ENCODE measurements at places on chromosomes 5 and 9.

GRCh38 chr5:52896534-52897237 is 92.5 kb upstream of the ITGA2 start:
- no peak for DNase-seq

DNA sequence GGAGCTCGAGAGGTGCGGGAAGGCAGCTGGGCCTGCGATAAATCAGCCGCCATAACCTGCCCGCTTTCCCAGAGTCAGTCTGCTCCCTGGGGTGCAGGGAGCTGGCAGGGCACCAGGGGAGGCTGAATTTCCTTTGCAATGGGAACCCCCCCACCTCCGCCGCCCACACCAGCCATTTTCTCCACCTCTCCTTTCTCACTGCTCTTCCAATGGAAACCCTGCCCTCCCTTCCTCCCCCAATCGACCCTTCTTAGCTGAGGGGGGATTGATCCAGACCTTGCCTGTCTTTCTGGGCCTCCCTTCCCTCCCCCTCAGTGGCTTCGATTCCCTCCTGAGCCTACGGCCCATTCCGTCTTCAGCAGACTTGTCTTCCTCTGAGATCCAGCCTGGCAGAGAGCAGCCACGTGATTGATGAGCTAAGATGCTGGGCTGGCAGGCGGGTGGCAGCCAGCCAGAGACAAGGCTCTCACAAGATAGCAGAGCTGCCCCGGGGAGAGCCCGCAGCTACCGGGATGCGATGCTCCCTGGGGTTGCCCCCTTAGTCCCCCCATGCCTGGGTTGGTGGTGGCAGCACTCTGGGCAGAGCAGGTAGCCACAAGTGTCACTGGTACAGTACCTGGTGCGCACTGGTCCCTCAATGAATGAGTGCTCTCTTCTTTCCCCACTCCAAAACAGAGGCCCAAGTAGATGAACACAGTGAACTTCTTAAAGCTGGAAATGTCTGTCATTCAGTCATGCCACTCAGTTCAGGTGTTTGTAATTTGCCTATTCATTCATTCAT is 53.7 kb upstream of the FABP6 start:
- DNase-seq, result no peak

- DNase-seq, result no peak
These were observed 40.6 kb downstream of the WWC1 start for GRCh38 chr5:168332042-168332441.

DNA sequence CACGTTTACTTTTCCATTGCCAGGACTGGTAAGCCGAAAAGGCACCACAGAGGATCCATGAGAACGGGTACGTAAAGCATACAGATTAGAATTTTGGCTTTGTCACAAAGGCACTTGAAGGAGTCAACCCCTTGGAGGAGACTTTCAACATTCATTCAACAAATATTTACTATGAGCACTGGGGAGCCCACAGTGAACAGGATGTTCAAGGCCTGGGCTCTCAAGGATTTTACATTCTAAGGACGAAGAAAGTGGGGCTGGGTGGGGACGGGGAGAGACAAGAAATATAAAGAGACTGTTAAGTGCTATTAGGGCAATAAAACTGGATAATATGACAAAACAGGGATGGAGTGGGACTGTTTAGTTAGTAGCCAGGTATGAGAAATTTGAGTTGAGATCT is 66.0 kb downstream of the KLF4 start:
- DNase-seq, result no peak

DNA sequence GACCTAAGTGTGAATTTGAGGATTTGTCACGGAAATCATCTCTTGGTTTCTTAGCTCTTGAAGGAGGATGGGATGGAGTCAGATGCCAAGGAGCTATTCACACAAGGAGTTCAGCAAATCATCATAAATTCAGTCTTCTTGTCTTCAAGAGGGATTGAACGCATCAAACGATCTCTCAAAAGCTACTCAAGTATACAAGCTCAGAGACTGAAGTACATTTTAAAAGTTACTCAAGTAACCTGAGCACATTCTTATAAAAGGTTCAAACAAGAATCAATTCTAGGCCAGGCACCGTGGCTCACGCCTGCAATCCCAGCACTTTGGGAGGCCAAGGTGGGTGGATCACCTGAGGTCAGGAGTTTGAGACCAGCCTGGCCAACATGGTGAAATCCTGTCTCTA is 21.1 kb upstream of the GOLPH3 start:
- no peak for DNase-seq

DNA sequence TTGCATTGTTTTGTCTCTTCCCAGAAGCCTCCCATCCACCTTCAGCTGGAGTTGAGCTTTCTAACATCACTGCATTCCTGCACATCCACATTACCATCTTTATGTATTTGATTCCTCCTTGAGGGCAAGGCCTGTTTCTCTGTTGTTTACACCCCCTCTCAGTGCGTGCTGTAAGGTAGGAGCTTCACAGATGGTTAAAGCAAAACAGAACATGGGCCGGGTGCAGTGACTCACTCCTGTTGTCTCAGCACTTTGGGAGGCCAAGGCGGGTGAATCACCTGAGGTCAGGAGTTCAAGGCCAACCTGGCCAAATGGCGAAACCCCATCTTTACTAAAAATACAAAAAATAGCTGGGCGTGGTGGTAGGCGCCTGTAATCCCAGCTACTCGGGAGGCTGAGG is 110.9 kb downstream of the KCNIP1 start:
- DNase-seq, result no peak

DNA sequence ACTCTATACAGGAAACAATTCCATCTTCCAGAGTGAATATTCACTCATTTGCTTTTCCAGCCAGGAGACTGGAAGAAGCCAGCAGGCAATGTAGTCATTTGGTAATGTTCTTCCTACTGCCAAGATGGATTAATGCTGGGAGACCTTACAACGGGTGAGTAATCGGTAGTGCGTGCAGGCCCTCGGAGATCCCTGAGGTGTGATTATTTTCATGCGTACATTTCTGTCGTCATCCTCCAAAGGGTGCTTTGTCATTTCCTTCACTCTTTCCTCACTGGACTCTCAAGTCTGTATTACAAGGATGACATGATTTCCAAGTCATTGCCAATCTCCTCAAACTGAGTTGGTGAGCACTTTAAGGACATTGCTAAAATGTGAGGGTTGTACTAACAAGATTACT is 263.5 kb downstream of the CWC27 start:
- no peak for DNase-seq

DNA sequence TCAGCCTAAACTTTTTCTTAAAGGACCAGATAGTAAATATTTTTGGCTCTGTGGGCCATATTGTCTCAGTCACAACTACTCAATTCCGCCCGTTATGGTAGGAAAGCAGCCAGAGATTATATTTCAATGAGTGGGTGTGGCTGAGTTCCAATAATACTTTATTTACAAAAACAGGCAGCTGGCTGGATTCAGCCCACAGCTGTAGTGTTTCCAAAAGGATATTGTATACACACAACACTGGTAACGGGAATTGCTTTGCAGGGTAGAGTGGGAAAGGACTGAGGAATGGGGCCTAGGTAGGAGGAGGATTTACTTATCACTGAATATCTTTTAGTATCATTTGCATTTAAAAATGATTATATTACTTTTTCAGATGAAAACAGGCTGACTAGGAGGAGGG is 21.0 kb downstream of the GCNT4 start:
- DNase-seq, result no peak

- no peak for DNase-seq
These were observed 217.7 kb downstream of the DEPDC1B start for GRCh38 chr5:60482301-60482700.

- no peak for DNase-seq
These were observed 413 bp upstream of the AUH start for GRCh38 chr9:91362051-91362611.

DNA sequence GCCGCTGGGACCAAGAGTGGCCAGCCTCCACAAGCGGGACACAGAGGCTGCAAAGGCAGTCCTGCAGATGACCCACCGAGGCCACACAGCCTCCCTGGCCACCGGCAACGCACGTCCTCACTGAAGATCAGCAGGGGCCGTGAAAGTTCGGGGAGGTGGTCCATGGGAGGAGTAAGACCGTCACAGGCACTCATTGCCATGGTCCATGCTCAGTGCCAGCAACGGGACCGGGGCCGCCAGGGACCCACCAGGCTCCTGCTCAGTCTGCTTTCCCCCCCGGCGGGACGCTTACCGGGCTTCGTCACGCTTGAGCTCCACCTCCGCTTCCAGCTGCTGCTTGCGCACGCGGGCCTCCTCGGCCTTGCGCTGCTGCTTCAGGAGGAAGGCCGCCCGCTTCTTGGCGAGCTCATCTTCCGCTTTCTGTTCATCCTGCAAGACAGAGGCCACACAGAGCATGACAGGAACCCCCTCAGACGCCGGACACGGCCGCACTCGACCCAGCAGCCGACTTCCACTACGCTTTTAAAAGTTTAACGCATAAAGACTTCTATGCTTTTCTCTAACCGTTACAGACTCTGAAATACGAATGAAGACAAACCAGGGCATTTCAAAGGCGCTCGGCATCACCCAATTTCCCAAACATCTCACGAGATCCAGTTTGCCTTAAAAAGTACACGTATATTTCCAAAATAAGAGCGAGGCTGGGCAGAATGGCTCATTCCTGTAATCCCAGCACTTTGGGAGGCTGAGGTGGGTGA is 88.4 kb downstream of the CAMSAP1 start:
- DNase-seq, result no peak

DNA sequence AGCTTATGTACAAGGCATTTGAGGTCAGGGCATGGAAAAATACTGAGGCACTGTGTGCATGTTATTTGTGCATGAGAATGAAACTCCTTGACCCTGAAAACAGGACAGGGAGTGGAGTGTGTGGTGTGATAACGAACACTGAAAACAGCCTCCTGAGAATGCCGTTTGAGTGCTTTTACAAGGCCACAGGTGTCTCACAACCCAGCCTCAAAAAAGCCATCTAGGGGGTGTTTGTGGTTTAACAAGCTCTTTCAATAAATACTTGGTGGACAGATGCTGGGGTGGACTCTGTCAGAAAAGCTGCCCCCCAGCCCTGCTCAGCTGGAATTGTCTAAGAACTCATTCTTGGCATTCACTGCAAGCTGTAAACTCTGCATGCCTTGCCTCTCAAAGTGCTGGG is 94.0 kb upstream of the SLC25A48 start:
- no peak for DNase-seq
